T-helper 22 cell (primary cell): ENCODE measurements at places on chromosomes 7 and 10.

DNA sequence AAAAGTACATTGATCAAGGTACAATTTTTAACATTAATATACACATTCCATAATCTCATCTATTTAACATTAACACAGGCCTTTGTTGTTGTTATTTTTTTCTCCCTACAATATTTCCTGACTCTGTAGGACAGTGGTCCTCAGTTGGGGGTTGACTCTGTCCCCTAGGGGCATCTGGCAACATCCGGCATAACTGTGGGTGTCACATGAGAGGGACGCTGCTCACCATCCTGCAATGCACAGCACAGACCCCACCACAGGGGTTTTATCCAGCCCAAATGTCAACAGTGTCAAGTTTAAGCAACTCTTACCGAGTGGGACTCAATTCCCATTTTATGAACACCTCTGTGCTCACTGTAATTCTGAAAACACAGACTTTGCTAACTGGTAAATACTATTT, 8.8 kb downstream of the IDI1 start:
- DNase-seq, result no peak

- DNase-seq, result no peak
Measured at GRCh38 chr10:78920011-78920410, 148.8 kb upstream of the ZMIZ1 start.

DNA sequence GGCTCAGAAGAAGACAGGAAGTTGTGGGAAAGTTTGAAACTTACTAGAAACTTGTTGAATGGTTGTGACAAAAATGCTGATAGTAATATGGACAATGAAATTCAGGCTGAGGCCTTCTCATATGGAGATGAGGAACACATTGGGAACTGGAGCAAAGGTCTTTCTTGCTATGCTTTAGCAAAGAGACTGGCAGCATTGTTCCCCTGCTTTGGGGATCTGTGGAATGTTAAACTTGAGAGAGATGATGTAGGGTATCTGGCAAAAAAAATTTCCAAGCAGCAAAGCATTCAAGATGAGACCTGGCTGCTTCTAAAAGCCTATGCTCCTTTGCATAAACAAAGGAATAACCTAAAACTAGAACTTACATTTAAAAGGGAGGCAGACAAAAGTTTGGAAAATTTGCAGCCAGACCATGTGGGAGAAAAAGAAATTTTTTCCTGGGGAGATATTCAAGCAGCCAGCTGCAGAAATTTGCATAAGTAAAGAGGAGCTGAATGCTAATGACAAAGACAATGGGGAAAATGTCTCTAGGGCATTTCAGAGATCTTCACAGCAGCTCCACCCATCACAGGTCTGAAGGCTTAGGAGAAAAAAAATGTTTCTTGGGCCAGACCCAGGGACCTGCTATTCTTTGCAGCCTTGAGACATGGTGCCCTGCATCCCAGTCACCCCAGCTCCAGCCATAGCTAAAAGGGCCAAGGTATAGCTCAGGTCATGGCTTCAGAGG, 16.5 kb upstream of the KCND2 start:
- no peak for DNase-seq

GRCh38 chr7:20172736-20173334, 44.3 kb downstream of the MACC1 start:
- DNase-seq, result no peak

- no peak for DNase-seq
Measured at GRCh38 chr10:87661861-87662785, 2.4 kb downstream of the PAPSS2 start.

GRCh38 chr7:6139189-6139996, 108.2 kb downstream of the ANKRD61 start:
- DNase-seq, result no peak

DNA sequence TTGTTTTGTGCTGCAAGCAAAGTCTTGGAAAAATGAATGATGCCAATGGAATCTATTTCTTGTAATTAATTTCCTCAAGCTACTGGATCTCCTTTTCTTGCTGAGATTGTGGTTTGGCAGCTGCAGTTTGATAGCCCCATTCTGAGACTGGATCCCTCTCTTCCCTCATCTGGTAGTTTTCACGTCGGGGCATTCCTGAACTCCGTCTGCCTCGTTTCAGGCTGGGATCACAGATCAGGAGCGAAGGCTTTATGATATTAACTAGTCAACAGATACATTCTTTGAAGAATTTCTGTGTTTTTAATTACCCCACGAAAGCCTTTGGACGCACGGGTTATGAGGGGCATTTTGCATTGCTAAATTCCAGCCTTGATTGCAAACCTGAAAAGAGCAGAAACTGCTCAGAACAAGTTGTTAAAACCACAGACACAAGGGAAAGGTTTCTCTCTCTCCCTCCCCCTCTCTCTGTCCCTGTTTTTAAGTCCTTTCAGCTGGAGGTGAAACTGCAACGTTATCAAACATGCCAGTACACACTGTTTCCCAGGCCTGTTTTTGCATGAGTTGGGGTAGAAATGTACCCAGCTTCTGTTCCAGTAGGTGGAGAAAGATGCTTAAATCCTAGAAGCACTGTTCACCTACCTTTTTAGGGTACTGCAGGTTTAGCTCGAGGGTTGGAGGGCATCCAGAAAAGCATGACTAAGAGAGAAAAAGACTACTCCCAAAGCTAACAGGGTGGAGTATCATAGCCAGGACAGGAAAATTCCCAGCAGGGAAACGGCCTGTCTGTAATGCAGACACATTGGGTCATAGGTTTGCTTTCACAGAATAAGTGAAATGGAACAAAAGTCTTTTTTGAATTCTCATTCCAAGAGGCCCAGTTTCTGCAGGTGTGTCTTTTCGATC, 124.3 kb downstream of the CUX1 start:
- DNase-seq, result no peak

GRCh38 chr7:135758531-135758932, 9.9 kb upstream of the FAM180A start:
- DNase-seq, result no peak

DNA sequence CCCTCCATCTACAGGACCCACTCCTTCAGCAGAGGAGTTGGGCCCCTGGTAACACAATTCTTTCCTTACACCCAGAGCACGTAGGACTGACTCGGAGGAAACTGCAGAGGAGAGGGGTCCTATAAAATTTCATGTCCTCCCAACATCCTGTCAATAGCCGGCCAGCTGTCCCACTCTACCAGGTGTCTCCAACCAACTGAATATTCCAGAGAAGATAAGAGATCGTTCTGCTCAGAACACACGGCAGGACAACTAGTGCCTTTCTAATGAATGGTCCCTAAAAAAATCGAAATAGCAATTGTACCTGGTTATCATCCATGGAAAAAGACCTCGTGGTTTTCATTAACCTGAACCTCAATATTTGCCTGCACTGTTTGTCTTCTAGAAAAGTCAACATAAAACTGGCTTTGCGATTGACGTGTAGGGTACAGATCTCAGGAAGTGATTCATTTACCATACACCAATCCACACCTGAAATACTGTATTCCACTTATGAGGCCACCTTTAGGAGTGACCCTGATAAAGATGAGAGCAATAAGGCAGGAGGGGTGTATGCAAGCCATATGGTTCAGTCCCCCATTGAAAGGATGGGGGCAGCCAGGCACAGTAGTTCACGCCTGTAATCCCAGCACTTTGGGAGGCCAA, 111.7 kb downstream of the PARP12 start:
- no peak for DNase-seq

GRCh38 chr10:79068203-79068561, 584 bp upstream of the ZMIZ1 start:
- DNase-seq, result no peak

GRCh38 chr10:28036587-28036986, 37.7 kb upstream of the ODAD2 start:
- no peak for DNase-seq

GRCh38 chr7:95907337-95907736, 135.0 kb downstream of the DYNC1I1 start:
- DNase-seq, result no peak

DNA sequence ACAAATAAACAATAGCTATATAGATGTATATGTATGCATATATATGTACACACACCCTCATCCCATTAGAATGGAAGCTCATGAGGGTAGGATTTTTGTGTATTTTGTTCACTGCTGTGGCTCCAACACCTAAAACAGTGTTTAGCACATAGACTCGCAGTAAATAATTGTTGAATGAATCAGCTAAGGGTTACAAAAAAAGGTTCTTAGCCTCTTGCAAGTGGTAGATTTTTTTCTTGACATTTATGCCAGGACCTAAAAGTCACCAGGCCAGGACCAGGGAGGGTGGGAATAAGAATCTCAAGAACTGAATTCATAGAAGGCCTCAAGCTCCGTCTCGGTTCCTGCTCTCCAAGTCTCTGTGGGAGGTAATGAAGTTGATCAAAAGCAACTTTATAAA, 82.5 kb upstream of the CAPZA2 start:
- no peak for DNase-seq

DNA sequence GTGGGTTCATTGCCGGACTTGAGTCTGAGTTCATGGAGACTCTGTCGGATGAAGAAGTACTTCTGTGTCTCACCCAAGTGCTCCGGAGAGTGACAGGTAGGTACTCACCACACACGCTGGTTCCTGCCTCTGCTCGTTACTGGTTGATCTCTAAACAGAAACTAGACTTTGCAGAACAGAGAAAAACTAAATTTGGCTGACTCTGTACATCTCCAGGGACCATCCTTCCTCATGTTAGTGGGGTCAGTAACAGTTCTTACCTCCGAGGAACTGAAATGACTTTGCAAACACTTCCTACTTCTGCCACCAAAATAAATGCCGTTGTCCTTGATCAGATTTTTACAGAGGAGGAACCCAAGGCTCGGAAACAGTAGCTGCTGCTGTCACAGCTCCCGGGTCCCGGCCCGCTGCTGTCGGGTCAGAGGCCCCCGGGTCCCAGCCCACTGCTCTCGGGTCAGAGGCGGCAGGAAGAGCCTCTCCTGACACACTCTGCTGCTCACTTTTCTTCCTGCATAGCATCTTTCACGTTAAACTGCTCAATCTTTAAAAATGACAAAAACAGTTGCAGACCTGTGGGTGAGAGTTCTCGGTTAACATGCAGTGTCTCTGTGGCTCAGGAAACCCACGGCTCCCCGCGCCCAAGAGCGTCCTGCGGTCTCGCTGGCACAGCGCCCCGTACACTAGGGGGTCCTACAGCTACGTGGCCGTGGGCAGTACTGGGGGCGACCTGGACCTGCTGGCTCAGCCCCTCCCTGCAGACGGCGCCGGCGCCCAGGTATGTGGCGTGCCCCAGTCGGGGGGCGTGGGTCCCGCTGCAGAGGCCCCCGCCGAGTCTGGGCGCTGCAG, 4.8 kb upstream of the MTG1 start:
- DNase-seq, result no peak

- DNase-seq, result no peak
Measured at GRCh38 chr7:70886547-70886946, 245.4 kb upstream of the GALNT17 start.

GRCh38 chr10:9172276-9172675, 1117.8 kb downstream of the GATA3 start:
- no peak for DNase-seq

- no peak for DNase-seq
Measured at GRCh38 chr7:7919449-7919945, 49.1 kb upstream of the GLCCI1 start.

- no peak for DNase-seq
Measured at GRCh38 chr10:6068422-6068821, 6.3 kb upstream of the IL2RA start.

DNA sequence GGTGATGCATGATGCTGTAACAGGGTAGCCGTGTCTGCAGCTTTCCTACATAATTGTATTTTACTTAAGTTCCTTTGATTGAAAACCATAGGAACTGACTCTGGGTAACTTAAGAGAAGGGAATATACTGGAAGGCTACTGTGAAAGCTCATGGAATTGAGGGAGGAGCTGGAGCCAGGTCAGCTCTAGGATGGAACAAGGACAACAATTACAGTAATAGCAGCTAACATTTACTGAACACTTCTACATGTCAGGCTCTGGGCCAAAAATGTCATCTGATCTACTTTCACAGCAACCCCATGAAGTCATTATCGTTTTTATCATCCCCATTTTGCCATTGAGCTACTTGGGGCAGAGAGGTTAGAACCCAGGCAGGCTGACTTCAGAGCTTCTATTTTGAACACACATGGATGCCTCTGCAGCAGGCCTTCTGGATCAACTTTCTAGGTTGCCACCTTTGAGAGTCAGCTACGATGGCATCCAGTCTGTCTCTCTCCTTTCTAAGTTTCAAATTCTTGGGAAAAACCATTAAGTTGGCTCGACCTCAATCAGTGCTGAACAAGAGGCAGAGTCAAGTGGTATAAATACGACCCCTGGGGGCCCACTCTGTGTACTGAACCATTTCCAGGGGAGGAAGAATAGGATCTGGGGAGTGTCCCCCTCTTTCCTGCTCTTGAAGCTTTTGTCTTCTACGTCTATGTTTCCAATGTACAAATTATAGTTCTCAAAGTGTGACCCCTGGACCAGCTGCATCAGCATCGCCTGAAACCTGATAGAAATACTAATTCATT, 272.3 kb upstream of the PLPP4 start:
- no peak for DNase-seq

DNA sequence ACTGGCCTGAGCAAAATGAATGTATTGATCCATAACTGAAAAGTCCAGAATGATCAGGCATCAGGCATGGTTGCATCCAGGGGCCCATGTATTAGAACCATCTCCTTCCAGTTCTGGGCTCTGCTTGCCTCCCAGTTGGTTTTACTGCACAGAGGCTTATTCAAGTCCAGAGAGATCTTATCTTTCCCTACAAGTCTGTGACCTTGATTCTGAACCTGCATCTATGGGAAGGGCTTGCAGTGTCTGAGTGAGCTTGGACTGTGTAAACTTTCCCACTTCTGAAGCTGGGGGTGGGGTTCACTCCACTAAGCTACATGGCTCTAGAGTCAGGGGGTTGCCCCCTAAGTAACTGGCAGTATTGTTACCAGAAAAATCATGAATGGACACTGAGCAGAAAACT, 136.2 kb downstream of the TCF7L2 start:
- no peak for DNase-seq

DNA sequence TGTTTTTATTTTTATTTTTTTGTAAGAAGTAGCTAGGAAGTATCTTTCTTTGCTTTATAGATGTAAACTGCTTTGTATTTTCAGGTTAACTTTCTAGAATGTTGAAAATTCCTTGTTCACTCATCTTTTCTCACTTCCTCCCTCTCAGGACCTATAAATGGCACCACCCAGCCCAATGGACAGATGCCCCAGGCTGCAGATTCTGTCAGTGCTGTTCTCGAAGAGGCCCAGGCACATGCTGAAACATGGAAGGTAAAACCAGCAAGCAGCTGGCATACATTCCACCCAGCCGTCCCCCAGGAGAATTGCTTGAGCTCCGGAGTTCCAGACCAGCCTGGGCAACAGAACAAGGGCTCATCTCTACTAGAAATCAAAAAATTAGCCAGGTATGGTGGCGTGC, 47.1 kb upstream of the PDSS1 start:
- no peak for DNase-seq

- no peak for DNase-seq
Measured at GRCh38 chr10:47143072-47143471, 156.9 kb upstream of the GDF10 start.

- no peak for DNase-seq
Measured at GRCh38 chr10:100886963-100887362, 25.8 kb upstream of the SLF2 start.
